ENCODE measurements at places on chromosomes 5 and 9.

- no peak for DNase-seq
These were observed 108.2 kb upstream of the MPDZ start for GRCh38 chr9:13387734-13388067.

GRCh38 chr9:105320568-105320967, 76.1 kb downstream of the SLC44A1 start:
- DNase-seq: no peak

GRCh38 chr5:132526974-132527564, 16.3 kb downstream of the IL5 start:
- no peak for DNase-seq

DNA sequence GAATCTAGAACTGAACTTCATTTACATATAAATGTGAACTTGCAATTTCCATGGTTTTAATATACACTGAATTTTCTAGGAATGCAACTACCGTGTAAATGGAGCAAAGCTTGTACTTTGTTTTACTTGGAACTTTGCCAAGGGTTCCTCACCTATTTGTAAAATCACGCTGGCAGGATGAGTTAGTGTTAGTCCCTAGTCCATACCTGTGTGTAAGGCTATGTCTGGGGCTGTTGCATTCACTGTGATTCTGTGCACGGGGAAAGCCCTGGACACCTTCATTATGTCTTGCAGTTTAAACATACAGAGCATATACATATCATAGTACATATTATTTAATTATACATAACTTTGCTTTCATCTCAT, 119.9 kb downstream of the PAX5 start:
- no peak for DNase-seq

GRCh38 chr9:75612754-75613153, 277.7 kb upstream of the PCSK5 start:
- no peak for DNase-seq

GRCh38 chr5:181163487-181164075, 16.2 kb downstream of the OR2V2 start:
- DNase-seq: no peak

- DNase-seq: no peak
These were observed 27.3 kb downstream of the PUM3 start for GRCh38 chr9:2816476-2817141.

DNA sequence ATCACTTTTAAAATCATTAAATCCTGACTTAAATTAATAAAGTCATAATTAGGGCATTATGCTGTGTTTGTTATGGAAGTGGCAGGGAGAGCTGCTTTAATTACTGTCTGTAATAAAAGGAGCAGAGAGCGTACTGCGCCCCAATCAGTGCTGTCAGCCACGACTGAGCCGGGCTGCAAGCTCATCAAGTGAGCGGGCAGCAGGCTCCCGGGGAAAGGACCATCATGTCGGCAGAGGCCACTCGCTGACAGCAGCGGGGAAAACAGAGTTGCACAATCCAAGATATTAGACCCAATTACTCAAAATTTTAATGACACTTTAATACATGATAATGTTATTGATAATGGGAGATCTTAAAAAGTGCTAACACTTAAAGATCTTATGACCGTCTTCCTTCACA, 181.6 kb downstream of the AP3B1 start:
- no peak for DNase-seq

- no peak for DNase-seq
These were observed 8.1 kb downstream of the FGF18 start for GRCh38 chr5:171427318-171428167.

- DNase-seq: no peak
These were observed 38.1 kb upstream of the TUSC1 start for GRCh38 chr9:25716220-25716872.

GRCh38 chr9:93124793-93125192, 9.3 kb downstream of the NINJ1 start:
- DNase-seq: no peak

DNA sequence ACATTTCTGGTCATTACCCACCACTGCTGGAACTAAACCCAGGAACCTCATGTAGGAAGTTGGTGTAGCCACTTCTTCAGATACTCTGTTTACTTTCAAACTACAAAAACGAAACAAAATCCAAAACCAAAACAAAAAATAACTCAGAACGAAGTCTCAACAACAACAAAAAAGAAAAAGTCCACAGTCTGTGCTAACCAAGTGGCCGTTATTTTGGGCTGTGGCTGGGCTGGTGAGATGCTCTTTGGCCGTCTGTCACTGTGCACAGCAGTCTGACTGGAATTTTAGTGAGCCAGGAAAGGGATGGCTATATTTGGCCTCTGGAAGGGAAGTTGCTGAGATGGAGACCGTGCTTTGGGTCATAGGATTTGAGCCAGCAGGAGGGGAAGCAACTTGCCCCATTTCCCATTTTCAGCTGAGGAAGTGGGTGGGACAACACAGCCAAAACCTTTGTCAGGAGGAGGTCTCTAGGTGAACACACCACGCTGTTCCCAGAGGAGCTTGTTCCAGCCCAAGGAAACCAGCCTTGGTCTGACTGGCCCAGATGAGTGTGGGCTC, 334.1 kb downstream of the ZSWIM6 start:
- DNase-seq: no peak

DNA sequence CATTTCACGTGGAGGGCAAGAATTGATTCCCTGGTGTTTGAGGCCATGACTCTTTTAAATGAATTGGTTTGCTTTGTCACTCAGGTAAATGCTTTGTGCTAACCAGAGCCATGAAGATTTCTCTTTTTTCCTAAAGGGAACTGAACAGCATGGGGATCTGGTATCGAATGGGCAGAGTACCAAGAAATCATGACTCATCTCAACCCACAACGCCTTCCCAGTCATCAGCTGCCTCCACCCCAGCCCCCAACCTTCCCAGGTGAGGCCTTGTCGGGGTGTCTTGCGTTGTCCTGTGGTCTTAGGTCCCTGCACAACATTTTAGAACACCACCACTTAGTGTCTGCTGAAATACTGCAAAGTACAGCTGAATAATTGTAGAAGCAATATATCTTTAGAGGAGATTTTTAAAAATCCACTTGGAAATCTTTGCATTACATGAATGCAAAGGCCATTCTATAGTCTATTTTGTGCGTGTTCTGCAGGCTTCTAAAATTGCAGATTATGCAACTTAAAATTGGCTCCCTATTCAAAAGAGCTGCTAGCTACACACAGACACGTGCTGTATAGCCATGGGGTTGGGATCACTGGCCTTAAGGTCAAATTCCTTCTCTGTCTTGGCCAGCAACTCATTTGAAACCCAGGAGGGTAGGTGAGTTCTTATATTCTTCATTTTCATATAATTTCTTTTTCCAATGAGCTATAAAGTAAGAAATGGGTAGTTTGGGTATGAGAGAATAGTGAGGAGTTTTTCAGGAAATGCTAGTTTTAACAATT, 69.0 kb downstream of the MVB12B start:
- no peak for DNase-seq

DNA sequence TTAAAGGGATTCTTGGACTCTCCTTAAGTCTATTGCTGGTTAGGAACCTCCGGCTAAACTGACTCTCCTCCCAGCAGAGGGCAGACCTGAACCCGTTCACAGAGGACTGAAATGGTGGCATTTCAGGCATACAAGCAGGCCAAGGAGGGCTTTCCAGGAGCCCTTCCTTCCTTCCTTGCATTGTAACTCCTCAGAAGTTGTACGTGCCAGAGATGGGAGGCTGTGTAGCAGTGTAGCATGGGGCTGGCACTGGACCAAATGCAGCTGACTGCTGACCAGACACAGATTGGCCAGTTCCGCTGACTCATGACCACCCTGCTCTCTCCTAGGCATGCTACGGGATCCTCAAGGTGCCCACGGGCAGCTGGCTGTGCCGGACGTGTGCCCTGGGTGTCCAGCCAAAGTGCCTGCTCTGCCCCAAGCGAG, 36.4 kb downstream of the JADE2 start:
- DNase-seq: no peak

- DNase-seq: no peak
These were observed 12.5 kb downstream of the C5orf46 start for GRCh38 chr5:147893820-147894219.

- DNase-seq: no peak
These were observed 11.8 kb downstream of the DEPDC1B start for GRCh38 chr5:60687927-60688720.

GRCh38 chr5:68220260-68220659, 4.7 kb downstream of the PIK3R1 start:
- DNase-seq: no peak

DNA sequence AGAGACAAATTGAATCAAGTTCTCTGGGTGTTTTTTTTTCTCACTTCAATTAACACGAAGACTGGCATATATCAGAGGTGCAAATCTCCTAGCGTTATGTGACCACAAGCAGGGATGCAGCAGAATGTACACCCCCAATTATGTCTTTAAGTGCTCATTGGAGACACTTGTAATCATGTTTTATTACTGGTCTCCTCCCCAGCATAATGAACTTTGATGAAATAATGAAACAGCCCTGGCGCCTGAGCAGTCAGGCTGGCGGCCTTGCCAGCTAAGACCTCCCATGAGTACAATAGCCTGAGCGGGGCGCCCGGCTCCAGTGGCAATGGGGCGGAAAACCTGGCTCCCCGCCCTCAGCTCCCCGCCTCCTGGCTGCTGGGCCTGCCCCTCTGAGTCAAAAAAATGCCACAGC, 209.4 kb upstream of the MSX2 start:
- DNase-seq: no peak

GRCh38 chr5:172898843-172899369, 60.3 kb upstream of the RPL26L1 start:
- no peak for DNase-seq

- DNase-seq: no peak
These were observed 25.1 kb upstream of the NOTCH1 start for GRCh38 chr9:136570916-136571315.

DNA sequence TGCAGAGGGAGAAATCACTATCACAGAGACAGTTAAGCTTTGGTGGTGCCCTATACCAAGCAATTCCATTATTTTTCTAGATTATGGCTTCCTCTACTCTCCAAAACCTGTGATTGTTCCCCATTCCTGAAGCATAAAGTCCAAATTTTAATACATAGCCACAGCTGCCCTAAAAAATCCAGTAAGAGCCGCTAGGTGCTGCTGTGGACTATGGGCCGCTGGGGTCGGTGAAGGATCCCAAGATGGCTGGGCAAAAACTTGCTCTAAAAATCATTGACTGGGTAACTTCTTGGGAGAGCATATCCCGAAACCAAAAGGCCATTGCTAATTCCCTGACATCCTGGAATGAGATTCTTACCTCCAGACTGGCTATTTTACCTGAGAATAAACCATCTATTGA, 245.3 kb downstream of the NFIB start:
- no peak for DNase-seq

DNA sequence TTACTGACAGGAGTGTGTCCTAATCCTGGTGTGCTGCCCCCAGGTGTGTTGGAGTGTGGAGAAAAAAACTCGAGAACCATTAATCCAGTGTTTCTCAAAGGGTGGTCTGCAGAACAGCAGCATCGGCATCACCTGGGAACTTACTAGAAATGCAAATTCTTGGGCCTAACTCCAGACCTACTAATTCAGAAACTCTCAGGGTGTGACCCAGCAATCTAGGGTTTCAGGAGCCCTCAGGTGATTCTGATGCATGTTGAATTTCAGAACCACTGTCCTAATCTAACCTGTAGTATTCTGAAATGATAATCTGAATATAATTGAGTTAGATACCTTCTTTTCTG, 30.0 kb upstream of the IL6ST start:
- DNase-seq: no peak

- DNase-seq: no peak
These were observed 34.0 kb upstream of the GLRX start for GRCh38 chr5:95856501-95856981.

GRCh38 chr5:33367416-33367815, 73.3 kb upstream of the TARS1 start:
- peak; percentile 59 for DNase-seq

- no peak for DNase-seq
These were observed 19.0 kb upstream of the C1QTNF3 start for GRCh38 chr5:34061993-34062392.

- no peak for DNase-seq
These were observed 44.5 kb upstream of the DPYSL3 start for GRCh38 chr5:147554261-147554817.

GRCh38 chr9:136762221-136762691, 2.1 kb downstream of the LCN15 start:
- no peak for DNase-seq

DNA sequence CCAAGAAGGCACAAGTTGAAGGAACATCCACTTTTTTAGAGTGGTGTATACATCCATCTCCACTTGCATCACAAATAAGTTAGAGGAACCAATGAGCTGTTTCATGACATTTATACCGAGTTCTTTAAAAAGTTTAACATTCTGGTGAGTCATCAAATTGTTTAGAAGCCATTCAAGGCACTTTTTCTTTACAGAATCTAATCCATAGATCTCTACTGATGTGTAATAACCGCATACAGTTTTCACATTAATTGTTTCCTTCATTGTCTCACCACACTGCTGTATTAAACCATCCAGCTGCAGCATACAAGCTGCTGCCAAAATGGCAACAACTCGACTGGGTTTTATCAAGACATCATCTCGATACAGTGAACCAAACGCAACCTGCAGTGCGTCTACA, 744 bp downstream of the GMCL2 start:
- no peak for DNase-seq

DNA sequence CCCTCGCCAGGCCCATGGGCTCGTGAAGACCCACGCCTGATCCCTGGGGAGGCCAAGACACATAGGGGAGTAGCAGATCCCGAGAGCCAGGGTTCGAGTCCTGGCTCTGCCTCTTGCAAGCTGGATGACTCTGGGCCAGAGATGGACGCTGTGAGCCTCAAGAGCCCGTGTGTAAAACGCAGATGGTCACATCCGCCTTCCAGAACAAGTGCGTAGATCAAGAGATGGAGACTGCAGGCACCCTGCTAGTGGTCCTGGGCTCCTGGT, 8.2 kb downstream of the ST6GALNAC4 start:
- DNase-seq: no peak

DNA sequence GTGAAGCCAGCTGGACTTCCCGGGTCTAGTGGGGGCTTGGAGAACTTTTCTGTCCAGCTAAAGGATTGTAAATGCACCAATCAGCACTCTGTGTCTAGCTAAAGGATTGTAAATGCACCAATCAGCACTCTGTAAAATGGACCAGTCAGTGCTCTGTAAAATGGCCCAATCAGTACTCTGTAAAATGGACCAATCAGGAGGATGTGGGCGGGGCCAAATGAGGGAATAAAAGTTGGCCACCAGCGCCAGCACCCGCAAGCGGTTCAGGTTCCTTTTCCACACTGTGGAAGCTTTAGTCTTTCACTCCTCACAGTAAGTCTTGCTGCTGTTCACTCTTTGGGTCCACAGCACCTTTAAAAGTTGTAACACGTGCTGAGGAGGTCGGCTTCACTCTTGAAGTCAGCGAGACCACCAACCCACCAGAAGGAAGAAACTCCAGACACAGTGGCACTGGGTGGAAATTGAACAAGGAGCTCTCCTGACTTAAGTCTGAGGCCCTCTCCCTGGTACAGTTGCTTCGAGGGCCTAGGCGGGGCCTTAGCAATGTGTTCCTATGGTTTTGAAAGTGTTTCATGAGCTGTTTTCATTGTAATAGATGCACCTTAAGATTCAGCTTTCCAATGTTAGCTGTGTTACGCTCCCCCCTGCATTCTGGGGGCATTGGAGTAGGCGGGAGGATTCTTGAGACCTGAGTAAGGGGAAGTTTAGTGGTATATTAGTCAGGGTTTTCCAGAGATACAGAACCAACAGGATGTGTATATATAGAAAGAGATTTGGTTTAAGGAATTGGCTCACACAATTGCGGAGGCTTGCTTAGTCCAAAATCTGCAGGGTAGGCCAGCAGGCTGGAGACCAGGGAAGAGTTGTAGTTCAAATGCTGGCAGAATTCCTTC, 21.5 kb upstream of the MYO10 start:
- no peak for DNase-seq
